CD8-positive, alpha-beta memory T cell (primary cell): ENCODE measurements at places on chromosomes 4 and X. TPM values are rescaled to one million over a fixed set of nuclear protein-coding genes. Genes with fewer than 3 reads are reported as not detected.

DNA sequence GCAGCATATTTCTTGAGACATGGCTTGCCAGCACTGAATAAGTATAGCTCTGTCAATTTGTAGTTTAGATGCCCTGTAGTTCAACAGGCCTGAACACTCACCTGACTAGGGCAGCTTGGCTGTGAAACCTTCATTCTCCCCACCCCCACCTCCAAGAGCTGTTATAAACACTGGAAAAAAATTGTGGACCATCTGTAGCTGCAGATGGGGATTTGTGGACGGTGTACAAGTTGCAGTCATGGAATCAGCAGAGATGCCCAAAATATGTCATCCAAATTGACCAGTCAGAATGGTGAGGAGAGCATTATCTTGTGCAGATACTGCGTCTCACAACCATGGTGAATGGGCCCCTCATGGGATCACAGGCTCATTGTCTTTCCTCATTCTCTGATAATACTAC is 76.2 kb upstream of the PAQR3 start:
- DNase-seq, result no peak

GRCh38 chr4:38330321-38330720 is 333.7 kb upstream of the KLF3 start:
- no peak for DNase-seq

DNA sequence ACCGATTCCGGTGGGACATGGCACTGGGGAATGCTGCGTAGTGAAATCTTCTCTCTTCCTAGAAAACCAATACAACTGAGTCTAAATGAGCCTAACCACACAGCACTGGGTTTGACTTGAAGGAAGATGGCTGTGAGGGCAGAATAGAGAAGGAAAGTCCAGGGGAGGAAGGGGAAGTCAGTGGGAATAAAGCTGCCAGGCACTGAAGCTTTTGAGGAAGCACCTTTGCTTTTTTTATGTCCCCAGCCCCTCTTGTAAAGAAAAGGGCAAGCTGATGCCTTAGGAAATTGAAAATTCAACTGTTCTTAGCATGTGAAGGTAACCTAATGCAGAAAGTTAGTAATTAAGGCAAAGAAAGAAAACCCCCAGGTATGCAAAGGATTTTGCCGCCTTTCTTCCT is 20.6 kb downstream of the MED28 start:
- no peak for DNase-seq

GRCh38 chr4:6308899-6309643 is 39.4 kb downstream of the WFS1 start:
- no peak for DNase-seq

DNA sequence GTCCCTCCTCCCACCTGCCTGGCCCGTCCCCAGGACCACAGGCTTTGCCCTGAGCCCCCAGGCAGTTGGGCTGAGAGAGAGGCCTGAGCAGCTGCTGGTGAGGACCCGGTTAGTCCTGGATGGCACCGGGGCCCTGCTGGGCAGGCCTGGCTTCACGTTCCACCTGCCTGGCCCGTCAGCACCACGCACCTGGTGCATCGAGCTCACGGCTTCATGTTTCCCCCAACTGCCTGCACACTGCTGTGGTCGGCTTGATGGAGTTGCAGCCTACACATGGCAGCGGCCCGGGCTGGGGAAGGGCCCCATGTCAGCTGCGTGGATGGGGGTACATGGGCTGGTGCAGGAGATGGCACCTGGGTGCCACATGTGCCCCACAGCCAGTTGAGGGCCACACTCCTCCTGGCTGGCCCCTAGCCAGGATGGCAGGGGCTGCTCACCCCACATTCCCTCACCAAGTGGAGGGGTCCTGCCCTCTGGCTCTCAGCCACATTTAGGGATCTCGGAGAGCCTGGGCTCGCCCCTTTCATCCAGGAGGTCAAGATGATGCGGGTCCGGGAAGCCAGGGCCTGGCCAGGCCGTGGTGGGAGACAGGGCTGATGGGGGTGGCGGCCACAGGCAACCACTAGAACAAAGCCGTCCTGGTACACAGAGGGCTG is 28.5 kb downstream of the NKX1-1 start:
- no peak for DNase-seq

DNA sequence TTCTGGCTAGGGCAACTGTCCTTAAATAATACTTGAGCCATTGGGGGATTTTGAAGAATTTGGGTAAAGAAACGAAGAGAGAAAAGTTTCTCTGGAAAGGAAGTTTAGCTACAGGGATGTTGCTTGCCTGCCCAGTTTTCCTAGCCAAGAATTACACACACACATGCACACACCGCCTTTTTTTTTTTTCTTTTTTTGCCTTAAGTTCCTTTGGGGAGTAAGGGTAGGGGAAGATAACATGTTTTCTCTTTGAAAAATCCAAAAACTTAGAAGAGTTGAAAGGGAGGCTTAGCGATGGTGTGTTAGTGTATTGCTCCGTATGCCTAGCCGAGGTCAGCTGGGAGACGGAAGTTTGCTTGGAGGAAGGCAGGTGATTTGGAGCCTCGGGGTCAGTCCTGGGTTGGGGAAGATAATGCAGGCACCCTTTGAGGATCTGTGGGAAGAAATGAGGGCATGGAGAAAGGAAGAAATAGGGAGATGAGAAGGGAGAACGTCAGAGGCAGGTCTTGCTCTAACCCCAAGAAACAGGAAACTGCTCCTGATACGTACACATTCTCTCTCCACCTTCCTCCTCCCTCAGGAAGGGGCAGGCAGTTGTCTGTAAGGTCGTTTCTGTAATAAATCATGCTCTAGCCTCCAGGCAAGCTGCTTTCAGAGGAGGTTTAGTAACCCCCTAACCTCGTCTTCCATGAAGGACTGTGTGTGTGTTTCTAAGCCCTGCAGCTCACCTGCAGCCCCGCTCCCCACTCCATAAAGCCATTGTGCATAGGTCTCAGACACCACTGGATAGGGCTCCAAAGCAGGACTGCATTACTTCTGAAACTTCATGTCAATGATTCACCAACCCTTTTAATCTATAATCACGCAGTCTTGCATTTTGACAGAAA is 10.5 kb downstream of the KLF3 start:
- DNase-seq, result no peak

DNA sequence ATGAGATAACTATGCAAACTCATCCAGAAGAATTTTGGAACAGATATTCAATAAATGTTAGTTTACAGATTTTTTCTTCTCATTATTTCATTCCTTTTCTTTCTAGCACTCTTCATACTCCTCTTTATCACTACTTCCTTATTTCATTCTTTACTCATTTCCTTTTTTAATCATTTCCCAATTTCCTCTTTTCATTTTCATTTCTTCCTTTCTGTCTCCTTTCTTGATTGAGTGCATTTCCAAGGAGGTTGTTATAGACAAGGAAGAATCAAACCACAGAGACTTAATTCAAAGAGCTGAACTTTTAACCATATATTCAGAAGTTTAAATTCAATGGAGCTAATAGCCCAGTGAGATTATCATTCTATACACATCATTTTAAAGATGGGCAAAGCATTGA is 600.7 kb downstream of the ARAP2 start:
- no peak for DNase-seq

GRCh38 chr4:175891851-175892250 is 79.8 kb upstream of the GPM6A start:
- no peak for DNase-seq

Gene MAGEA11
- not detected for total RNA-seq

- no peak for DNase-seq
These were observed 230.3 kb downstream of the MAPK10 start for GRCh38 chr4:86129546-86129945.

Gene DCAF4L1
- total RNA-seq, result 0.31 TPM

DNA sequence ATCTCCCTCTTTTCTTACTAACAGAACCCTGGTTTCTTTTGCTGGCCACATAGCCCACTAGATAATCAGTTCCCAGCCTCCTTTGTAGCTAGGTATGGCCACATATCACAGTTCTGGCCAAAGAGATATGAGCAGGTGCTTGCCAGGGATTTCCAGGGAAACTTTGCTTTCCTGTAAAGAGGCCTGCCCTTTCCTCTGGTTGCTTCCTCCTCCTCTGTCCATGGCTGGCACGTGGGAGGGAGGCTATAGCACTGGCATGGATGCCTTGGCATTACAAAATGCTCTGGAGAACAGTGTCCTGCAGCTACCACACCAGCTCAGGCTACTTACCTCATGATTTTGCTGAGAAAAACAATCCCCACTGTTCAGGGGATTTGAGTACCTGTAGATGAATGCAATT is 27.5 kb downstream of the RAB33B start:
- no peak for DNase-seq

GRCh38 chr4:187027272-187027671 is 303.6 kb upstream of the FAT1 start:
- no peak for DNase-seq

GRCh38 chrX:38149016-38149415 is 71.7 kb downstream of the SRPX start:
- no peak for DNase-seq

GRCh38 chr4:161186012-161186411 is 977.8 kb downstream of the FSTL5 start:
- DNase-seq, result no peak

- no peak for DNase-seq
These were observed 2.9 kb downstream of the GRIA2 start for GRCh38 chr4:157223456-157223855.

Gene XAGE1A
- not detected for total RNA-seq

Gene AFF2
- total RNA-seq, result 0.27 TPM

- DNase-seq, result no peak
These were observed 78.4 kb downstream of the FAM9B start for GRCh38 chrX:8955511-8955910.

GRCh38 chr4:145839151-145839550 is 99.5 kb downstream of the ZNF827 start:
- DNase-seq, result no peak

GRCh38 chr4:23023121-23023520 is 330.4 kb downstream of the GBA3 start:
- DNase-seq, result no peak

DNA sequence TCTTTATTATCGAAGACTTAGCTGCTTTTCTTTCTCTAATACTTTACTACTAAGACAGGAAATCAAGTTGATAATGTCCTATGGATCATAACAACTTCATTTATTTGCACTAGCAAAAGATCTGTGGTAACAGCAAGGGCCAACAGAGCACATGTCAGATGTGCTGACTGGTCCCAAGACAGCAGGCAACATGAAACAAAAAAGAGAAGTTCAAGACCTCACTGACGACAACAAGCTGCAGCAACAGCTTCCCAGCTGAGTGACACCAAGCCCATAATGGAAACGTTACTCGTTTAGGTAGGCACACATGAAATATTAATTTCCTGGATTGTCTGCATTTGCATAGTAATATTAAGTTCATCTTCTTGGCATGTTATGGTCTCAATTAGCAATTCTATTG is 126.9 kb downstream of the UNC5C start:
- no peak for DNase-seq

DNA sequence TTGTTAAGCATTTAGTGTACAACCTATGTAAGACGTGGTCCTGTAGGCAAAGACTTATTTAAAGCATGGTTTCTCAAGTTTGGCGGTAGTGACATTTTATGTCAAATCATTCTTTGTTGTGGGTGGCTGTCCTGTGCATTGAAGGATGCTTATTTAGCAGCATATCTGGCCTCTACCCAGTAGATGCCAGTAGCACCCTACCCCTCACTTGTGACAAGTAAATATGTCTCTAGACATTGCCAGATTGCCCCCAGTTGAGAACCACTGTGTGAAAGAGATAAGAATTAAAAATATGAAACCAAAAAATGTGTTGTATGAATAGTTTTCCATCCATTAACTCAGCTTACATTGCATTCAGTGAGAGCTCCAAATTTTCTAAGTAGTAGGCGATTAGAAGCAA is 25.5 kb downstream of the MMAA start:
- DNase-seq, result no peak

DNA sequence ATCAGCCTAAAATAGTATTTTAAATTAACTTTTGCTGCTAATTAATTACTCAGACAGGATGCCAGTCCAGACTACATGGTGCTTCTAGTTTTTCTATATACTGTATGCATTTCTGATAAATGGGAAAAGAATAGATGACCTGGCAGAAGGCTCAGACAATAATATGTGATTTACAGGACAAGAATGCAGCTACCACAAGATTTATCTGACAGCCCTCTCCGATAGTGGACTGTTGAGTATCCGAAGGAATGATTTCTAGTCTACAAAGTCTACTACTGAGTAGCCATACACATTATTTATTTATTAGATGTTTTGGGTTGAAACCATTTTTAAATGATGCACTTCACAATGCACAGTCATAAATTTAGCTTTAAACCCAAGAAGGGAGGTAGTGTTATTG is 212.8 kb downstream of the MAB21L2 start:
- DNase-seq, result no peak

DNA sequence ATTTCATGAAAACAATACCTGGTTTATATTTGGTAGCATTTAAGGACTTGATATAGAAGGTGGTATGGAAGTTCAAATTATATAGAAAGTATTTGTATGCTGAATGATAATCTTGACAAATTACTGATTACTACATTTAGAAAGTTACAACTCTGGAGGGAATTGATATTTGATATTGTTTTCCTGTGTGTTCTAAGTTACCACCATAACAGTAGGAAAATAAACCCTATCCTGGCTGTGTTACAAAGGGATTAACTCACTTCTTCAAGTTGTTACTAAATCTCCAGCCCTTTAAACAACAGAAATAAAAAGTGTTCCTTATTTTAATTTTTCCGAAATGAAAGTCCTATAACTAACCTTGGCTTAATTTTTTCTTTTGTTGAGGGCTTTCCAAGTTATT is 36.6 kb downstream of the FHL1 start:
- no peak for DNase-seq

DNA sequence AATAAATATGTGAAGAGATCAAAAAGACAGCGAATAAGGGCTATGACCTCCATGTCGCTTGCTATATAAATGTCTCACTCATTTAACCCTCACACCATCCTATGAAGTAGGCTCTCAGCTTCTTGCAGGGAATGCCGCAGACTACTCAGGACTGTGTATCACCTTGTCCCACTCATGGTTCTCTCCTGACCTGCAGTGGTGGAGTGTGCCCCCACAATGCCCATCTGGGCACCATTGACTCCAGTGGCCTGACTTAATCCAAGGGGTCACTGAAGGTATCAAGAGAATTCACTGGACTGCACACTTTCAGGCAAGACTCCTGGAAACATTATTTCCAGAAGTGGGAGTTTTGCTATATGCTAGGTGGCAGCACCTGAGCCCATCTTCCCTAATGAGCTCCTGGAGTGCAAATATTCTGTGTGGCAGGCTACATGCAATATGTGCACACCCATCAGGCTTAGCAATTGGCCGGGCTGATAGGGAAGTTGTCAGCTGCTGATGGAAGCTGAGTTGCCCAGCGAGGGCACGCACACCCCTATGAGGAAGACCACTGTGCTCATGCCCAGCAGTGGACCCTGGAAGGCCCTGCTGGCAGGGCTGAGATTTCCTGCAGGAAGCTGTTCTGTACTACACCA is 8.2 kb upstream of the EFNB1 start:
- DNase-seq, result no peak

Gene CSAG1
- total RNA-seq, result not detected

GRCh38 chrX:41005445-41005992 is 79.7 kb upstream of the USP9X start:
- no peak for DNase-seq

Gene ADAM29
- total RNA-seq, result not detected

Gene NHS
- total RNA-seq, result 11.3 TPM

DNA sequence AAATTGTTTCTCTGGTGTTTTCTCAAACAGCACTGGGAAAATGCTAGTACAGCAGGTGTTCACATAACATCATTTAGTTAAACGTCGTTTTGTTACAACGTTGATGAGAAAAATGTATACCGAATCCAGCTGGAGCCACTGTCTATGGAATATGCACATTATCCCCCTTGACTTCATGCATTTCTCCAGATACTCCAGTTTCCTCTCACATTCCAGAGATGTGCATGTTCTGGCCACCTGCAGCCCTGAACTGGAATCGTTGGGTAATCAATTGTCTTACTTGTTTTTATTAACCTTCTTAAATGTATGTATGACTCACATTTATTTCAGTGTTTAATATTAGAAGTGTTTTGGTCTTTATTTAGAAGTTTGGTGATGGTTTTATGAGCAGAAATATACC is 18.4 kb upstream of the ODAM start:
- DNase-seq, result no peak
